CD4-positive, alpha-beta memory T cell (primary cell): ENCODE measurements at places on chromosomes 5 and 9.

GRCh38 chr9:131670247-131671132 is 69.4 kb downstream of the RAPGEF1 start:
- DNase-seq, result no peak

- DNase-seq, result no peak
Observed at GRCh38 chr5:156909180-156909579, 53.8 kb downstream of the TIMD4 start.

- no peak for DNase-seq
Observed at GRCh38 chr5:57653636-57654290, 171.2 kb upstream of the ACTBL2 start.

DNA sequence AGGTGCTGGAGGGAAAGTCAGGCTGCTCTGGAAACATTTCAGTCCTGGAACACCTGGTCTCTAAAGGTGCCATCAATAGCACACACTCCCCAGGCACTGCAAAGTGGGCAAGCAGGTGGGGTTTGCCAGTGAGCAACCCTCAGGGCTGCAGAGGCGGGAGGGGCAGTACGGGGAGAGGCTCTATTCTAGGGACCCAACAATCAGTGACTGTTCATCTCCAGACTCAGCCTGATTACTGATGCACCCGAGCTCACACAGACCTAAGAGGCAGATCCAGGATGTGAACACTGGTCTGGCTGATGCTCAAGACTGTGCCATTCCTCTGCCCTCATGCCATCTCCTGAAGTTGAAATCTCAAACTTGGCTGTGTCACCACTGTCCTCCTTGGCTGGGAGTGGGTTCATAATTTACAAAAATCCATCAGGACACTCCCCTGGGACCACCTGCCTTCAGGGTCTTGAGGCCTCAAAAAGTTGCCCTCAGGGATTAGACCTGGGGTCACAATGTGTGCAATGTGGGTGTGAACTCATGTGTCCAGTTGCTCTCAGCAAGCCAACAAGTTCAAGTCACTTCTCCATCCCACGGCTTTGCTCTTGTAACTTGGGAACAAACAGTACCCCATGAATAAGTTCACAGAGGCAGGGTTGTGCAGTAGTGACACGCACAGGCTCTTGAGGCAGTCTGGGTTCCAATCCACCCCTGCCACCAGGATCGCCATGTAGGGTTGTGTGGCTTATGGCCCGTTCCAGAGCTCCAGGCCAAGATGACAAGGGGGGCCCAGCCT is 19.9 kb upstream of the KCNMB1 start:
- no peak for DNase-seq

DNA sequence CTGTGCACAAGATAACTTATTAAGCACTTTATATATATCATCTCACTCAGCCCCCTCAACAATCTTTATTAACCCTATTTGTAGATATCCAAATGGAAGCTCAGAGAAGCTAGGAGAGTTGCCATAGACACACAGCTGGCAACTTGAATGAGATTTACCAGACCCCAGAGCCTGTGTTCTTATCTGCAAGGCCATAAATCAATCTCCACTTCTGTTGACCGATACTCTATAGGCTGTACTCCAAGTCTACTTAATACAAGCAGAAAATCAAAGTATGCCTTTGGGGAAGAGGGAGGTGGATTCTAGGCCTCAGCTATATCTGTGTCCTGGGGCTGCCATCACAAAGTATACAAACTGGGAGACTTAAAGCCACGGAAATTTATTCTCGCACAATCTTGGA is 6.0 kb upstream of the IL9 start:
- DNase-seq, result no peak

DNA sequence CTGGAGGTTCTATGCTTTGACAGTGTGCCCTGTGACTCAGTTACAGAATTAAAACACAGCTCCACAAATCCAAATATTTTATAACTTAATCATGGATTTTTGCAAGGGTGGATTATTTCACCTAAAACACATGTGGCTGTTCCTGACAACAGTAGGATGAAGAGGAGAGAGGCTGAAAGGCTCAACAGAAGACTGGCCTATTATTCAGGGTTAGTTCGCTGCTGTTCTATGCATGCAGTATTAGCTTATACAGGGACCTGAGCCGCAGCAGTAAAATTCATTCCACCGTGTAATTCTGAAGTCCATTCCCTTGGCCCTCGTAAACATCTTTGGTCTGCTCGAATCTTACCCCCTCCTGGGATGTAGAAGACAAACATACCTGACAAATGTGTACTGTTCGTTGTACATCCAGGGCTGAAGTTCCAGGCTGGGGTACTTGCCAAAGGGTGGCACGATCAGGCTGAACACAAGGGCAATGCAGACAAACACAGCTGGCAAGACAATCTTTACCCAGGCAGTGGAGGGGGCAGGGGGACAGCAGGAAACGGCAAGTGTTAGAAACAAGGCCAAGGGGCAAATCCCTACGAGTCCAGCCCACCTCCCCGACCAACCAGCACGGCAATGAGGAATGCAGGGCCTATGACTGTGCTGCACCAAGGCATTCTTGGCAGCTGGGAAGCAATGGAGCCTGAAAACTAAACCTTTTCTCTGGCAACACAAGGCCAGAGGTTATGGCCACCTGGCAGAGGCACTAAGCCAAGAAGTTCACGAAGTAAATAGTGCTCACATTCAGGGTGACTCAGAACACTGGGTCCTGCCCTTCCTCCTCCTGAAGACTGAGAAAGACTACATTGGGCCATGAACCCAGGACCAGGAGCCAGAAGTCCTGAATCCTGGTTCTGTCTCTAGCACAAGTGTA is 46.8 kb downstream of the NIPSNAP3B start:
- no peak for DNase-seq

- no peak for DNase-seq
Observed at GRCh38 chr9:104247899-104248460, 153.9 kb downstream of the SMC2 start.

- DNase-seq, result peak; percentile 27
Observed at GRCh38 chr9:93577078-93577974, 942 bp downstream of the PHF2 start.

- DNase-seq, result no peak
Observed at GRCh38 chr5:141517880-141518617, 29.2 kb downstream of the PCDHGC5 start.

GRCh38 chr9:110050925-110051355 is 157.0 kb downstream of the C9orf152 start:
- peak; percentile 7 for DNase-seq

- DNase-seq, result peak; percentile 10
Observed at GRCh38 chr5:102865510-102866236, 110.6 kb downstream of the PAM start.

DNA sequence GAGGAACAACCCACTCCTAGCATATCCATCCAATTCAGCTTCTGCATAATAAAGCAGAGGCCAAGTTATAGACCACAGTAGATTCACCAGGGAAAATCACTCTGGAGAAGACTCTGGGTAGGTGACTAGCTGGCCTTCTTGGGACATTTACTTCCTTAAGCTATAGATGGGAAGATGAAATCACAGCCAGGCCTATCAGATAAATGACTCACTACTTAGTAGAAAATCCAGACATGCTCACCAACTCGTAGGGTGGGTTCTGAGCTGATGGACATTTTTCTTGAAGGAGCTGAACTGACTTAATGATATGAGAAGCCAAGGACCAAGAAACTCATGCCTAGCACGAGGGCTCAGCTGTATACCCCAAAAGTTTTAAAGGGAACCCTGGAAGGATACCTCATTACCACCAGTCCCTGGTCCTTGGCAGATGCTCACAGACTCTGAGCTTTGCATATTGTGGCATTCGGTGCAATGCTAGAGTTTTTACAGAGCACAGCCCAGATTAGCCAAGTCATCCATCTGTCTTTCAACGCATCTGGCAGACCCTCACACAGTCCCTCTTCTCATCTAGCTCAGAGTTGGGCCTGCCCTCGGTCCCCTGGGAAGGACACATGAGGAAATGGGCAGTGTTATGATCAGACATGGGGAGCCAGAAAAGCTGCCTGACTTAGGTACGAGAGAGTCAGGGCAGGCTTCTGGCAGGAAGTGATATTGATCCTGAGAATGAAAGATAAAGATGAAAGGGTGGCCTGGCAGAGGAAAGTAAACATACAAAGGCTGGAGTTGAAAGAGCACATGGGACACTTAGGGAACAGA is 15.0 kb downstream of the ACSL6 start:
- no peak for DNase-seq

DNA sequence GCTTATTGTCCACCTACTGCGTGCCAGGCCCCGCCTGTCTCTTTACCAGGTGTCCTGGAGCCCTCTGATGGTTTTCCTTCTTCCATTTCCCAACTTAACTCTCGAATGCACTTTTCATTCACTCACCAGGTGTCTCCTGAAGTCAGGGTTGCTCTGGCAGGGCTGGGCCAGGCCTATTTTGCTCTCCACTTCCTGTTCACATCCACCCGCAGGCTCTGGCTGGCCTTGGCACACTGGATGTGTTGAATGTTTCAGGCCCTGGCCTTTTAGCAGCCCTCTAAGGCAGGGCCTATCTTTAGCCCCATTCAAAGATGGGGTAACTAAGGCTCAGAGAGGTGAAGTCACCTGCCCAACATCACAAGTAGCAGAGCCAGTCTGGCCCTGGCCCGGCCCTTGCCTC is 16.4 kb downstream of the LRRC8A start:
- DNase-seq, result no peak
